ENCODE measurements at places on chromosomes 2 and 18.

DNA sequence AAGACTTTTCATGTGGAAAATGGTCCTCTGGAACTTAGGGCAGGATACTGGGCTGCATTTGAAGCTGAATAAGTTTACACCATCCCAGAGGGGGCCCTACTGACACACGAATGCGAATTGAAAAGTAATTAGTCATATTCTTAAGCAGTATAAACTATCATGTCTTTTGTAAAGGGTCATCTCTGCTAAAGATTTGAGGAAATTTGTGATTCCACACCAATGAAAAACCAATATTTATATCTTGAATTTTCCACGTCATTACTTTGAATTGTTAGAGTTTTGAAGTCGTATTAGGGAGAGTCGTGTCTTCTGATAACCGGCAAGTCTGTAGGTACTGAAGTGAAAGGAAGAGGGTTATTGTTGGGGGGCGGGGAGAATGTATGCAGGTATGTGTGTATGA, 4.1 kb upstream of the OTX1 start:
- DNase-seq, result no peak

- DNase-seq, result no peak
These were observed 70.8 kb upstream of the CDC42EP3 start for GRCh38 chr2:37742286-37742685.

GRCh38 chr2:234676109-234676782, 179.4 kb upstream of the ARL4C start:
- DNase-seq, result no peak

DNA sequence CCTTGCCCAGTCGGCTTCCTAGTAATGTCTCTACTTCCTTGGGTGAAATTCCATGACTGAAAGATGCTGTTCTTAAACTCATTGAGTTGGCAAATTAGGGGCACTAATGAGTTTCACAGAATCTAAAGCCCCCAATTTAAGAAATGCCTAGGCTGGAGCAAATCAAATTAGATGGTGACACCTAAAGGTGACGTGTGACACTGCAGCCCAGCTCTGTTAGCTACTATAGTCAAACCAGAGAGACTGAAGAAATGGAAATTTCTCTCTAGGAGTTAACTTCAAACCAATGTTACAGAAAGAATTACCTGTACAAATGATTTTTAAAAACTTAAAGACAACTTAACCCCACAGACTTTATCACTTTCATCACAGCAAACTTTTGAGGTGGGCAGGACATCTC, 37.2 kb downstream of the LCT start:
- no peak for DNase-seq

DNA sequence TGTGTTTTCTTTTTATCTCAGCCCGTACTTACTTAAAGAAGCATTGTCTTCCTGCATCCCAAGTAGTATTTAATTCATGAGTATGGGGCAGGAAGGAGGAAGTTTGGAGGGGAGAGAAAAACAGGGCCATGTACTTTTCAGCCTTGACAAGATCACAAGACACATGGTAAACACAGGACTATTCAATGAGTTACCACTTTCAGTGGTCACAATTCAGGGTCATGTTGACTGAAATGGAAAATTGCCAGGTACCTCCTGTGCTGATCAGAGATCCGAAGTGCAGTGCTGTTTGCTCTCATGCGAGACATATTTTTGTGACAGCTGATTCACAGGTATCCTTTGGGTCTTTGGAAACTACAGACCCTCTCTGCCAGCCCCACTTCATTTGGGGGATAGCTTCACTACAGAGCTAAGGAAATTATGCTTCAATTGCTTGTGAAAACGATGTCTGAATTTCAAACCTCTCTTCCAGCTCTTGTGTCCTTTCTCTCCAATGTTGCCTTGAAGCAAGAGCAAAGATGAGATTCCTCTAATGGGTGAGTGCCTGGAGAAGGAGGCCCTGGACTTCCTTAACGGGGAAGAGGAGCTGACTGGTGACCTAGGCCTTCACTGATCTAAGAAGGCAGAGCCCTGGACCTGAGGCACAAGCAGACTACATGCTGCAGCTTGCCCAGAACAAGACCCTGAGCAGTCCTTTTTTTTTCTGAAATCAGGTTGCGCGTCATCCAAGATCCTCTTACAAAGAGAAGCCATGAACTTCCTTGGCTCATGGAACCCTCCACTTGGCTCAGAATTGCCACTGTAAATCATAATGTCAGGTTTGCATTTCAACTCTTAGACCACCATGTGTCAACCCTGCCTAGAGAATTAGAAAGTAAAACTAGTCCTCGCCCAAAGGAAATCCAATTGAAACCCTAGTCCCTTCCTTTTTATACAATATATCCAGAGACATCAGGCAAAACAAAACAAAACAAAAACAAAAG, 44.1 kb downstream of the EVA1A start:
- no peak for DNase-seq

DNA sequence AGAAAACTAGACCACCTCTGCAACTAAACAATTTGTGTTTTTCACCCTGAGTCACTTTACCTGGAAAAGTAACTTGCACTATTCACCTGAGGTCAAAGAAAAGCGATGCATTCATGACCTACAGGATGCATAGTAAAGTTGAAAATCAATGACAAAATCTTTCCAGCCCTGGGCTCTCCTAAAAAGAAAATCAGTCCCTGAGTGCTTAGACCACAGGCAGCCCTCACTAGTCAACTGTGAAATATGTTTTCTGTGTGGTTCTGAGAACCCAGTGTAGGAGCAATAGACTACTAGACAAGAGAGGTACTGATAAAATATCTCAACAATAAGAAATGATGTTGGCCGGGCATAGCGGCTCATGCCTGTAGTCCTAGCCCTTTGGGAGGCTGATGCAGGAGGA, 133.1 kb downstream of the TXNL1 start:
- no peak for DNase-seq

DNA sequence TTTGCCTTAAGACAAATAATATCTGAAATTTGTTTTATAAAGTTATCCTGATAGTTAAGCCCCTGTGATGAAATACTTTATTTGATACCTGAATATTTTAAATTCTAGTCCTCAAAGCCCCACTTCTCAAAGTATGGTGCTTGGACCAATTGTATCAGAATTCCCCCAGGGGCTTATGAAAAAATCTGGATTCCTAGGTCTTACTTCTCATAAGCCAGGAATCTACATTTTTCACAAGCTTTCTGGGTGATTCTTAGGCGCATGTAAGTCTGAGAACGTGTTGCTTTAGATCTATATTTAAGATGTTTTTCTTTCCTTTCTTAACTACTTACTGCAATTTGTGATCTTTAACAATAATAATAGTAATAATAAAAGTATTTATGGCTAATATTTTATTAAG, 53.1 kb downstream of the MYO1B start:
- DNase-seq, result no peak

DNA sequence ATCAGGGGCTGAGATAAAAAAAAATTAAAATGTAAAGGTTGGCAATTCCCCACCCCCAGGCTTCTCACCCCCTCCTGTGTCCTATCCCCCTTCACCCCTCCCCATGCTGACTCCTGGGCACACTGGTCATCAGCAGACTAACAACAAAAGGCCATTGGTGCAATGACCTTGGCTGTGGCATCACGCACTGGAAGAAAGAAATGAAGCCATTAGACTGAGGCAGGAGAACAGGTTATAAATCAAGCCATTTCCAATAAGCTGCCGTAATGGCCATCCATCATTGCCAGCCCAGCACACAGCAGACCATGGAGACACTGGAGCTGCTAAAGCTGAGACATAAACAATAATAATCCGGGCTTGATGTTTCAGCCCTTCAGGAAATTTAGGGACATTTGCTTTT, 342.4 kb upstream of the ETAA1 start:
- DNase-seq, result no peak

DNA sequence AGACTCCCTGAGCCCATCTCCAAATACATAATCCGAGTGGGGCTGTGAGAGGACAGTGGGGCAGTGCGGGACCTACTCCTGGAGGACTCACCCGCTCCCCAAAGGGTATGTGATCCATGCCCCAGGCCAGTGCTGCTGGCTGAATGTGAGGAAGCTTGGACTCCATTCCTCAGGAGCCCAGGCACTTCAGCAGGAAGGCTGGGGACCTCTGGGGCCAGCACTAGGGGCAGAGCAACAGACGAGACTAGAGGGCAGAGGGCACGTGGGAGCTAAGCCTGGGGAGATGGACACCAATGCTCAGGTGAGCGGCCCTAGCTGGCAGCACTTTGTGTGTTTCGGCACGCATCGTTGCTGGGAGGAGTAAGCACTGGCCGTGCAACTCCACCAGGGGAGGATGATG, 84.9 kb downstream of the MALT1 start:
- DNase-seq, result no peak

GRCh38 chr2:227608561-227609338, 5.9 kb downstream of the SCYGR3 start:
- DNase-seq, result no peak

DNA sequence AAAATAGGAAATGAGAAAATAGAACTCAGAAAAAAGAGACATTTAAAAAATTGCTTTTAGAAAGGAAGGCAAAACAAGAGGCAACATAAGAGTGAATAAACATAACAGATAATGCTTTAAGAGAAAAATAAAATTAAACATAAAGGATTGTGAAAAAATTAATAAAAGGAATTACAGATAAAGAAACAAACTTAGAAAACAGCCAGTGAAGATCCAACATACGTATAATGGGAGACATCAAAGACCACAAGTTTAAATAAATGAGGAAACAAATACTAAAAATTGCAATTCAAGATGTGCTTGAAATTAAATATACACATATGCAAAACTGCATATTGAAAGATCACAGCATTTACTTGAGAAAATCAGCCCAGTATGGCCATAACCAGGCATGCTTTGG, 448.9 kb downstream of the NBAS start:
- no peak for DNase-seq

GRCh38 chr18:56508370-56509036, 129.9 kb downstream of the TXNL1 start:
- DNase-seq, result no peak

DNA sequence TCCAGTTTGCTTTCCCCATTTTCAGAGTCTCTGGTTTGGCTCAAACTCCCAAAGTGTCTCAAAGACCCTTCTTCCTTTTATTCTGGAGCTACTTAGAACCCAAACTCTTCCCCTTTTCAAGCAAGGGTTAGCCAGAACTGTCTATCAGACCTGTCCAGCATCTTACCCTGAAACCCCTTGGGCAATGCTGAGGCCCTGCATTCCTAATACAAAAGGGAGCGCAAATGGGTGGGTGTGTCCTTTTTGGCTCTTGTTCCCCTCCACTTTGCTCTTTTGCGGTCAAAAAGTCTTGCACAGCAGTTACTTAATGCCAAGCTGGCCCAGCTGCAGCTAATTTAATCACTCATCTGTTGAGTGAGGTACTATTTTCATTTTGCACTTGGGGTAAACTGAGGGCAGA, 231.2 kb upstream of the FOSL2 start:
- DNase-seq, result no peak

- no peak for DNase-seq
These were observed 1.3 kb upstream of the BAZ2B start for GRCh38 chr2:159617646-159618045.

- no peak for DNase-seq
These were observed 96.6 kb upstream of the CABLES1 start for GRCh38 chr18:23038712-23039111.

- no peak for DNase-seq
These were observed 15.4 kb upstream of the GPR55 start for GRCh38 chr2:230940471-230940815.

GRCh38 chr2:237864444-237864931, 5.1 kb downstream of the RAMP1 start:
- DNase-seq, result no peak

DNA sequence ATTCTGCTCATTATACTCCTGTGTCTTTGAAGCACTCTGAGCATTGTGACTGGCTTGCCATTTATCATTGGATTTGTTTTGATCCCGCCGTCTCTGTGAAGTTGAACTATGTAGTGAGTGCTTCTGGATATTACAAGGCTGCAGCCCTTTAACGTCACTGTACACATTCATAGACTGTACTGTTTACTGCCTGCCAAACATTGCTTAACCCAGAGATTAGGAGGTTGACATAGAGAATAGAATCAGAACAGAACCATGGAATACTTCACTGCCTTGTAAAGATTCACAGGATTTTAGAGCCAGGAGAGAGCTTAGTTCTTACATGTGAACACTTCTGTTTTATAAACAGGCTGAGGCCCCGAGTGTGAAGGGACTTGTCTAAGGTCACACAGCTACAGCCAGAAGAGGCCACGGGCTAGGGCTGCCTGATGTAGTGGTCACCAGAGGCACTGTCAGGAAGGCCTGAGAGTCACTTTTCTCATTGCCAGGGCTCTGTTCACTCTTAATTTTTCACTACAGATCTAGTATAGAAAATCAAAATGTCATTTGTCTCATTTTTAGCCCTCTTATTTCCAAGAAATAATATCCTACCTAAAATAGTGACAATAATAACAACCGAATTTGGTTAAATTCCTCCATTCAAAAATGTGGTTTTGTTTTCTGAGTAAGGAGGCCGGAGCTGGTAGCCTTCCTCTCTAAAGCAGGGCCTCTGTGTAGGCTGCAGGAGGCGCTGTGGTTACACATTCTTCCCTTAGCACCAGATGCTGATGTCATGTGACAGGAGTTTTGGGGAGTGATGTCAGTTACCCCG, 87.9 kb downstream of the UGGT1 start:
- peak; percentile 21 for DNase-seq

GRCh38 chr2:219467736-219468075, 31.0 kb upstream of the GMPPA start:
- DNase-seq, result no peak

- no peak for DNase-seq
These were observed 12.7 kb downstream of the GCKR start for GRCh38 chr2:27509326-27509725.

GRCh38 chr18:62438018-62438329, 84.9 kb upstream of the ZCCHC2 start:
- DNase-seq, result no peak

DNA sequence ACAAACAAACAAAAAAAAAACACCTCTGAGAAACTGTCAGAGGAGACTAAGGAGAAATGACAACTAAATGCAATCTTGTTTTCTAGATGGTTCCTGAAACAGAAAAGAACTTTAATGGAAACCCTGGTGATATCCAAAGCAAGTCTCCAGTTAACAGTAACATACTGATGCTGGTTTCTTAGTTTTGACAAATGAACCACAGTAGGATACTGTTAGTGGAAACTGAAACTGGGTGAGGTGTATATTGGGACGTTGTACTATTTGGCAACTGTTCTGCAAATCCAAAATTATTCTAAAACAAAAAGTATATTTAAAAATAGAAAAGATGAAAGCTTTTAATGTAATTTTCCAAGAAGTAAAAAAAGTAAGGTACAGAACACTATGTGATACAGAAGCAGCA, 11.4 kb downstream of the SESTD1 start:
- DNase-seq, result no peak
